ENCODE measurements at places on chromosomes 2 and 18. TPM values are rescaled to one million over a fixed set of nuclear protein-coding genes. Genes with fewer than 3 reads are reported as not detected.

- DNase-seq: no peak
Observed at GRCh38 chr18:38450876-38451275, 885.3 kb upstream of the CELF4 start.

- DNase-seq: no peak
Observed at GRCh38 chr18:26719896-26720295, 145.6 kb downstream of the AQP4 start.

- no peak for DNase-seq
Observed at GRCh38 chr18:9233771-9234440, 97.3 kb downstream of the ANKRD12 start.

DNA sequence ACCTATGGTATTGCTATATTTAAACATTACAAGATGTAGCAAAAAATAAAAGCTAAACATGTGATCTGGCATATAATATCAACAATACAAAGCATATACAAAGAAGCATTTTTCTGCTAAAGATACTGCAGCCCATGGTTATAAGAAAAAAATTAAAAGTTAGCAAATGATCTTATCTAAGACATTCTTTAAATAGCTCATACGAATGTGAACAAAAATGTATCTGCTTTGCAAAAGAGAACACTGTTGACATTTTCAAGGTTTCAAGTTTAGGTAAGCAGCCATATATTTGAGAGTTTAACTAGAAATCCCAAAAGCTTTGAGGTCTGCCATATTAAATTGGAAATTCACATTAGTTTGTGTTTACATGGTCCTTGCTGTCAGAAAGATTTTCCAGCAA lies 301.0 kb upstream of the SLC39A10 start:
- no peak for DNase-seq

HNMT gene
- total RNA-seq: 90.4 TPM

TCF23 gene
- 0.42 TPM for total RNA-seq

DLGAP1 gene
- total RNA-seq: 0.52 TPM

DNA sequence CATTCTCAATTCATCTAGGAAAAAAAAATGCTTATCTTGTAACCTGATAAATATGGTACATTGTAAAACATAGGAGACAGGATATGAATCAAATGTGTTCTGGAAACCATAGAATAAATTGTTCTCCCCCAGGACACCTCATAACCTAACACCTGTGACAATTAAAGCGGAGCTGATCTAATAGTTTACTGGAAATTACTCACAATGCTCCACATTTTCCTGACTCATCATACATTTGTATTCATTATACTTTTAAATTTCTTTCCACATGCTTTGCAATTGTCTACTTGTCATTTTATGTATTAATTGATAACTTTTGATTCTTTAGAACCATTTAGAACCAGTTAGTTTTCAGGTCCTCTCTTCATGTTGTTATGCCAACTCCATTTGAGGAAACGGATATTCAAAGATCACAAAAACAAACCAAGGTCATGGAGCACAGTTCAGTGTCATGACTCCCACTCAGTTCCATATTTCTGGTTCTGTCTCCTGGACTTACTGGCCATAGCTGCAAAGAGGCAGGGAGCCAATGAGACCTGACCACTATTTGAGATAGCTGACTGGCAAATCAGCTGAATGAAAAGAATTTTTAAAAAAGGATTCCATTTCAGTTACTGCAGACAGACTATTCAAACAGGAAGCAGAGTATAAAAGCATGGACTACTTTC lies 128.5 kb downstream of the CALCRL start:
- no peak for DNase-seq

PNO1 gene
- 21.4 TPM for total RNA-seq

SLC30A3 gene
- not detected for total RNA-seq

DNA sequence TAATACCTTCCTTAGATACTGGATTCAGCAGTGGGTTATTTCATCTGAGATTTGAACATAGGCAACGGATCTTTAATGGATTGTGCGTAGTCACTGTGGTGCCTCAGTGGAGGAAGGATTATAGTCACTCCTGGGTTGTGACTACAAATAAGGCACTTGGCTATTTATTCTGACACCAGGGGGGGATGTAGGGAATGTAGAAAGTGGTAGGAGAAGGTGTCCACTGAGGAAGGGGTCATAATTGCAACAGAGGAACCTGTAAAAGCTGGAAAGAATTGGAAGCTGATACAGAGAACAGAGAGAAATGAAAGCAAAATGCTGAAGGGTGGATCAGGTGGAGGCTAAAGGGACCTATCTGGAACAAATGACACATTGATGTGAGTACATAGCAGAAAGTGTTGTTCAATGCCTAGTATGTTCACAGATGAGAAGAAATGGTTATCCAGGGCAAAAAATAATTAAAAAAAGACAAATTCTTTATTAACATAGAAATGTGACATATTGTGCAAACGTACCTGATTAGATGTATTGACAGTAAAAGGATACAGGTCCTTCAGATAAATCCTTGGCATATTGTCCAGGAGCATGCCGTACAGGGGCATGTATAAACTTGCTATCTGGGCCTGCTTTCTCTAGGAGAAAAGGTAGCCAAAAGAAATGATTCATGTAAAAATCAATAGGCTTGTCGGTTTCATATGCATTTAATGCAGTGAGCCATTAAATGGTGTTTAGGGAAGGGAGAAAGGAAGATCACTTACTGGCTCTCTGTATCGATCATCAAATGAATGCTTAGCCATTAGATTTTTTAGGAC lies 91.2 kb upstream of the CCDC195 start:
- no peak for DNase-seq

- no peak for DNase-seq
Observed at GRCh38 chr2:40265602-40266001, 186.3 kb downstream of the SLC8A1 start.

GRCh38 chr2:86337244-86337835 lies at the start of gene REEP1:
TSS of gene REEP1 (minus strand) at chr2:86337626. CDS start at chr2:86337510, 116 bp downstream.
- DNase-seq: no peak

DNA sequence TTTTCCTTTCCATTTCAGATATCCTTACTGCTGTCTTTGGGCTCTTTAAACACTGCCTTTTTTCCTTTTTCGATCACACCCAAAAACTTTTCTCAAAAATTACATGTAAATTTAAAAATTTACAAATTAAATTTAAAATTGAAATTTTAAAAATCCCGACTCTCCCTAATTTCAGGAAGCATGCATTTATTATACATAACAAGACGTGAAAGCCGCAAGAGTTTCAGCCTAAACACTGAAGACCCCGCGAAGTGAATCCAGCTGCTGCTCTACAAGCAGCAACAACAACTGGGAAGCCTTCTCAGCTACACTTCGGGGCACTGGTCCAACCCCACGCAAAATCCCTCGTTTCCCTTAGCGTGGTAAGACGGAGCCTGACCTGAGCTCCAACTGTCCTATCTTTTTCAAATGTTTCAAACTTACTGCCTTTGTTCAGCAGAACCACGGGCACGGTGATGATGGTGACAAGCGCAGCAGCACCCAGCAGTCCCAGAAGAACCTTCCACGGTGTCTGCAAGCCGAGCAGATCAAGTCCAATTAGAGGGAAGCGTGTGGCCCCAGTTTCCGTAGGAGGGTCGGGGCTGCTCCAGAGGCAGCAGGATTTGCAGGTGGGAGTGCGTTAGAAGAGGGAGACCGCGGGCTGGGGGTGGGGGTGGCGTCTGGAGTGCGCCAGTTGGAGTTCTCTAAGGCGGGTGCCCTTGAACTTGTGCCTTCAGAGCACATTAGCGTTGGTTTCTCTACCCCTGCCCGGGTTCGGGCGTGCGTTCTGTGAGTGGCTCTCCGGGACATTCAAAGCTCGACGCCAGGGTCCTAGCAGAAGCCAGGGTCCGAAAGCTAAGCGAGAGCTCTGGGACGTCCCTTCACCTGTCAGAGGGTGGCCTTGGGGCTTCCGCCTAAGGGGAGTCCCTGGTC lies 783 bp downstream of the DPP4 start:
- DNase-seq: peak; percentile 42

DNA sequence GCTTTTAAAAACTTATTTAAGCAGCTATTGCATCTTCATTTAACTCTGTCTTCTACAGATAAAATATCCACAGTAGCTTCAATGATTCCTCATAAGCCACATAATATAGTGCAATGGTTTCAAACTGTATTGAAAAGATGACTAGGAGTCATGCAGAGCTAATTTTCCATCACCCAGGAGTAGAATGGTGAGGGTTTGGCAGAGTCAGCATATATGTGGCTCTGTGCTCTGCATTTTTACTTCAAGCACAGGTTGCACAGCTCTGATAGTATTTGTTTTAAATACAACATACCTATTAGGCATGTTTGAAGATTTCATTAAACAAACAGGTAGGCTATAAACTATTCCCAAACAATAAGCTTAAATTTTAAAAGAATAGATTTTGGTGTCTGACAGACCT lies 731.9 kb upstream of the VRK2 start:
- no peak for DNase-seq

DNA sequence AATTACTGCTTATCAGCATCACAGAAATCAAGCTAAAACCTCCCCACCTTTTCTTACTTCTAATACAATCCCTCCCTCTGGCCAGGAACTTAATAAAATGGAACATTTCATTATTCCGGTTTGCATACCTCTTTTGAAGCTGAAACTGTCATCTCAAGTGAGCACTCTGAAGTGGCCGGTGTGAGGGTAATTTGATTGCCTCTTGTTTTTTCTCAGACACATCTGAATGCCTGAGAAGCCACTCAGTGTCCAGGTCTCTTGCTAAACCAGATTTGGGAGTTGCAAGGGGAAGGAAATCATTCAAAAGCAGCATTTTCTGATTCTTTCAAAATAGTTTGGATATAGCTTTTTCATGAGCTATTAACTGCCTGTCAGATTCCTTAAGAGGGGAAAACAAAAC lies 190.3 kb downstream of the C1D start:
- DNase-seq: no peak

DNA sequence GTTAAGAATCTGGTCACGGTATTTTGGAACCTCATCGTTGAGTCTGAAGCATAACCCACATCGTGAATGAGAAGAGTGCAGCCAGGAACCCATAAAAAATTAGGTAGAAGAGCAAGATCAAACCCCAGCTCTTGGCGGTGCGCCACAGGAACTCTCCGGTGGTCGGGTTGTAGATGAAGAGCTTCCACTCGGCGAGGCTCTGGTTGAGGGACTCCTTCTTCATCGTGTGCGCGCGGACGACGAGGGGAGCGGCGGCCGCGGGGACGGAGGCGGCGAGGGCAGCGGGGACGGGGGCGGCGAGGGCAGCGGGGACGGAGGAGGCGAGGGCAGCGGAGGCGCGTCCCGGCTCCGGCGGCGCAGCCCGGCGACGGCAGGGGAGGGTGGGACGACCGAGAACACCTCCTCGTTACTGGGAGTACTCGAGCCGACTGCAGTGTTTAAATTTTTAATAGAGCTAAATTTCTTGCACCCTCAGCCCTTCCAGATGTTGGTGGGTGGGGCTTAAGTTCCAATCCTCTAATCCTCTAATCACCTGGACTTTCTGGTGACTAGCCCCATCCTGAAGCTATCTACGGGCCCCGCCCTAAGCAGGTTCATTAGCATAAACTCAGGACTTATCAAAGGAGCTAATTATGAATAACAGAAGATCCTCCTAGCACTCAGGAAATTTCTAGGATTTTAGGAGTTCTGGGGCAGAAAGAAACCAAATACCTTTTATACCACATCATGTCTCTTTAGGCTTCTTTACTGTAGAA lies 20.4 kb upstream of the PAPOLG start:
- no peak for DNase-seq

RASGRP3 gene
- 9.9 TPM for total RNA-seq

DNA sequence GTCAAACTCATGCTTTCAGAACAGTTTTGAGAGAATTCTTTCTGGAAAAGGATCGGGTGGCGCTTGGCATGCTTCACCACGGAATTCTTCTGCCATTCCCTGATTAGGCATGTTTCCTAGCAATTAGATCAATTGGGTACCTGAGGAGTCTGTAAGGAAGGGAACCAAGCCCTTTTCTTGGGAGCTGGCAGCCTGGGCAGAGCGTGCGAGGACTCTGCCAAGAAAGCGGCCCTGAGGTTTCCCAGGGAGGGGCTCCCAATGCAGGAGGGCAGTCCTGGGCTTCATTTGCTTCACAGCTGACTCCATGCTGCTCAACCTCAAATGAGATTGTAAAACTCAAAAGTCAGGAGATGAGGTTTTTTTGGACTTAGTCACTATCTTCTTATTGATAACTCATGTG lies 60.3 kb downstream of the MYCN start:
- no peak for DNase-seq

- no peak for DNase-seq
Observed at GRCh38 chr2:26520148-26520449, 42.2 kb upstream of the OTOF start.

GRCh38 chr18:67199993-67200617 lies 316.4 kb downstream of the DSEL start:
- no peak for DNase-seq

GRCh38 chr2:142853912-142854311 lies 23.6 kb upstream of the KYNU start:
- no peak for DNase-seq

- no peak for DNase-seq
Observed at GRCh38 chr18:34583895-34584294, 126.2 kb upstream of the DTNA start.

GRCh38 chr2:59076079-59076619 lies 835.0 kb upstream of the FANCL start:
- DNase-seq: no peak

NEB gene
- total RNA-seq: 2.5 TPM

LYPD6B gene
- 76.0 TPM for total RNA-seq

DNA sequence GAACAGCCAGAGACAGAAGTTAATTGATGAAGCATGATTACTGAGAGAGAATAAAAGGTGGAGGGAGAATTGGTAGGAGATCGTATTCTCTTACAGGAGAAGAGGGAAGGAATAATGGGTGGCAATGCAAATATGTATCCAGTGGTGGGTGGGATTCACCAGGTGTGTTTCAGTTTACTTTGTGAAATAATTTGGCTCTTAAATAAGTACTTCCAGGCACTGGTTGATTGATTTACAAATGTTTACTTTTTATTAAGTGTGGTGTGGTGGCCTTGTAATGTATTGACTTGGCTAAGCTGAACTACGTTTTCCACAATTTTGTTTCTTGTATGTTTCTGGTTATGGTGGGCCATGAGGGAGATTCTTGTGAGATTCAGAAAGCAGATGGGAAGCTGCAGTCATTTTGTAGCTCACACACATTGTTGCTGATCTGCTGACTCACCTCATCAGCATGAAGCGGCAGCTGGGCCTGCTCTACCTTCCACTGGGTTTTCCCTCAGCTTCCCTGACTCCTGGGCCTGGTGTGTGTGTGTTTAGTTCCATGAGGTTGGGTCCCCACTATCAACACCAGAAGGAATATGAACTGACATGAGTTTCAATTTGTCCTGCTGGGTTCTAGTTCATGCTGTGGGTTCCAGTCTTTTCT lies 32.6 kb downstream of the MYL12B start:
- DNase-seq: no peak

OTOS gene
- total RNA-seq: not detected

DNA sequence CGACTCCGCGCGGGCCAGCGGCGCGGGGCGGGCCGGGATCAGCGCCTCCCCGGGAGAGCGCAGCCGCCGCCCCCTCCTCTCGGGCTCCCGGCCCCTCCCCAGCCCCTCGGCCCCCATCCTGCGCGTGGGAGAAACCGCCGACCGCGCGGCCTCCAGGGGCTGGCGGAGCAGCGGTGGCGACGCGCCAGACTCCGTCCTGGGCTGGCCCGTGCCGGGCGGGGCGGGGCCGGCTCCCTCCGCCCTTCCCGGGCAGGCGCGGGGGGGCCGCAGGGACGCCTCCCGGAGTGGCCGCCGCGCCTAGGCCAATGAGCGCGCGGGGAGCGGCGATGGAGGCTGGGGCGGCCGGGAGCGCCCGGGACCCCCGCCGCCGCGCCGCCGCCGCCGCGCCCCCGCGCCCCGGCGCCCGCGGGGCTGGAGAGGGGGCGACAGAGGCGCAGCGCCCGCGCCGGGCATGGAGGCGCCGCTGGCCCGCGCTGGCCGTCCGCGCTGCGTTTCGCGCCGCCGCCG lies 49.1 kb downstream of the KCNIP3 start:
- peak; percentile 54 for DNase-seq

GRCh38 chr2:189583227-189584198 lies 2.9 kb upstream of the SLC40A1 start:
- DNase-seq: no peak

DTNA gene
- 55.7 TPM for total RNA-seq

Measured in ureter (tissue), 1 donor.